ENCODE measurements at places on chromosomes 4 and X.
A peak's percentile ranks its signal among the peaks of the same experiment; 100 is the strongest.

DNA sequence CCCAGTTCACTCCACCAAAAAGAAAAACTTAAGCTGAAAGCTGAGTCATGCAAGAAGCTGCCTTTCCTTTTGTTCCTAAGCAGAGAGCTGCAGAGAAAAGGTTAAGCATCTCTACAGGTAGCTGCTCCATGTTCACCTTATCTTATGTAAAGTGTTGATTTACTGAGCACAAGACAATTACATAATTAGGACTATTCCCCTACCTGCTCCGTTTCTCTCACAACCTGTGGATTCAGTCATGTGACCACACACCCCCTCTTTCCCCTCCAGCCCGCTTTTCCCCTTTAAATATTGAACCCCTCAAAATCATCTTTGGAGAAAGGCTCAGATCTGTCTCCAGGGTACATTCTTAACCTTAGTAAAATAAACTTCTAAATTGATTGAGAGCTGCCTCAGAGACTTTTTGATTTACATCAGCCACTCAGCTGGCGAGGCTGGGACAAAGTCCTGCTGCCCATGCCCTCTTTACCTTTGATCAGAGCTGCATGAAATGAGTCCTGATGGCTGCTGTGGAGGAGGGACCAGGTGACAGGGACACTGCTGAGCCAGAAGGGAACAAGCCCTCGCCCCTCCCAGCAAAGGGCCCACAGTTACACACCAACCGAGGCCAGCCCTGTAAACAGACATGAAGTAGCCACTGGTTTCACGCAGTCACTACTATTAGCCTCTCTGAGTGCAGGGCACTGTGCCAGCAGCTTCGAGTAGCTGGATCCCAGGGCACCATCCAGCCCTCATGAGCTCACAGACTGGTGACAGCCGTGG lies 53.9 kb upstream of the C4orf50 start:
- no peak for DNase-seq

DNA sequence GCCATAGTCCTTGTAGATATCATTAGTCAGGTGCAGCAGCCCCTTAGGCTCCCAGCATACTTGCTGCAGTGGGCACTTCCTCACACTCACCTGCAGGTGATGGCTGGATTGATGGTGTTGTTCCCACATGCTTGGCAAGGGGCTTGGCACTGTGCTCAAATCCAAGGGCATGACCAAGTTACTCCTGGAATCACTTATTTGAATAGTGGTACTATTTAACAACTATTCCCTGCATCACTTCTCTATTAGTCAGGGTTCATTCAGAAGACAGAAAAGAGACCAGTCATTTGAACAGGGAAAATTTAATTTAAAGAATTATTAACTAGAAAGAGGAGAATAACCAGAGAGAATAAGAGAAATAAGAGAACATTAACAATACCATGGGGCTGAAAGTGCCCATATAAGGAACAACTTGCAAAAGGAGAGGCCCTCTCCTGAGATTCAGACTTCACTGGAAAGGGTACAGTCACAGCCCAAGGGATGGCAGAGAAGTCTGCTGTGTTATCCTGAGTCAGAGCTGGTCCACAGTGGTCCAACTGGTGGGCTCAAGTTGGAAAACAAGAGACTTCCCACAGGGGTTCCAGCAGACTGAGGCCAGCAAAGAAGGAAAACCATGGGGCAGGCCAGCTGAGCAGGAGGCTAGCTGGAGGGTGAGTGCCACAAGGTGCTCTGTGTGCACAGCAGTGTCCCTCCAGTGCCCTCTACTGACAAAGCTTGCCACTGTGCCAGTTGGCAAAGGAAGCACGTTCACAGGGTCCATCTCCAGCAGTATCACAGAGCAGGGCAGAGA lies 9.8 kb downstream of the SPP1 start:
- DNase-seq, result no peak

DNA sequence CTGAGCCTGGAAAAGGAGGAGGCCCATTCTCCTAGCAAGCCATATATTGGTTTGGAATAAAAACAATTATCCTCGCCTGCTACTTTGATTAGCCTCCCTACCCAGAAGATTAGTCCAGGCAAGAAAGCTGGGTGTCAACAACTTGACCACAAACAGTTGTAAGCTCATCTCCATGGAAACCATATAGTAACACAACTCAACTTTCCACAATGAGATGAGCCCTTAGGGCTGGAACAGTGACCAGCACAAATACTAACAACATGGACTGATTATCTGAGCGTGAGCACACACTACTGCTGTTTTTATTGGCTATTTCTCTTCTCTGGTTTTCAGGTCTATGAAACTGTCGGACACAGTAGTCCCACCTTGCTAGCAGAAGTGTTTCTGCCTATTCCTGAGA lies 80.8 kb downstream of the CC2D2A start:
- DNase-seq, result no peak

GRCh38 chr4:14180983-14181601 lies 553.6 kb upstream of the BOD1L1 start:
- DNase-seq, result no peak

GRCh38 chr4:139092271-139092670 lies 76.7 kb downstream of the NOCT start:
- no peak for DNase-seq

- no peak for DNase-seq
Observed at GRCh38 chr4:137545461-137545861, 13.2 kb upstream of the PCDH18 start.

DNA sequence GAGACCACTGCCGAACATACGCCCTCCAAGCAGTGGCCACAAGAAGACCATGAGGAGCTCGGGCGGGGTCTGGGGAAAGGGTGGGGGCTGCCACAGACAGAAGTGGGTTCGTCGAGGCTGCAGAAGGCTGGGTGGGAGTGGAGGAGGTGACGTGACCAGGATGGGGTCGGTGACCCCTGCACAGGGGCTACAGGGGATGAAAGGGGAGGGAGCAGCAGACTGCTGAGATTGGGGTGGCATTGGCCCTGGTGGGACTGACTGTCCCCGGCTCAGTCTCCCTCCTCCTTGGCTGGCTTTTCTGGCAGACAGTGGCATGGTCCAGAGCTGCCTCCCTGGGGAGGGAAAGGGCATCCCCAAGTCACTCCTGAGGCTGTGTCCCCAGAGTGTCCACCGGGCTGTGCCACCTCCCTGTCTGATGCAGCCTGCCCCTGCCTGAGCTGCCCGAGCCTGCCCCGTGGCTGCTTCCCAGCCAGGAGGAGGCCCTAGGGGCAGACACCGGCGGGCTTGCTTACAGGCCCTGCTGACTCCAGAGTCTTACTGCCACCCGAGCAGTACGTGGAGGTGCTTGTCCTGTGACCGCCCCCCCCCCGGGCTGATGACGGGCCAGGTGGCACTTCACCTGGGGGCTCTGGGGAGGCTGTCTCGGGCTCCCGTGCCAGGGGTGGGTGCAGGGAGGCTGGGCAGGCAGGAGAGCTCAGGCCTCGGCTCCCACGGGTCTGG lies 7.2 kb downstream of the SH3BP2 start:
- no peak for DNase-seq

- no peak for DNase-seq
Observed at GRCh38 chr4:24802648-24803047, 7.3 kb downstream of the SOD3 start.

DNA sequence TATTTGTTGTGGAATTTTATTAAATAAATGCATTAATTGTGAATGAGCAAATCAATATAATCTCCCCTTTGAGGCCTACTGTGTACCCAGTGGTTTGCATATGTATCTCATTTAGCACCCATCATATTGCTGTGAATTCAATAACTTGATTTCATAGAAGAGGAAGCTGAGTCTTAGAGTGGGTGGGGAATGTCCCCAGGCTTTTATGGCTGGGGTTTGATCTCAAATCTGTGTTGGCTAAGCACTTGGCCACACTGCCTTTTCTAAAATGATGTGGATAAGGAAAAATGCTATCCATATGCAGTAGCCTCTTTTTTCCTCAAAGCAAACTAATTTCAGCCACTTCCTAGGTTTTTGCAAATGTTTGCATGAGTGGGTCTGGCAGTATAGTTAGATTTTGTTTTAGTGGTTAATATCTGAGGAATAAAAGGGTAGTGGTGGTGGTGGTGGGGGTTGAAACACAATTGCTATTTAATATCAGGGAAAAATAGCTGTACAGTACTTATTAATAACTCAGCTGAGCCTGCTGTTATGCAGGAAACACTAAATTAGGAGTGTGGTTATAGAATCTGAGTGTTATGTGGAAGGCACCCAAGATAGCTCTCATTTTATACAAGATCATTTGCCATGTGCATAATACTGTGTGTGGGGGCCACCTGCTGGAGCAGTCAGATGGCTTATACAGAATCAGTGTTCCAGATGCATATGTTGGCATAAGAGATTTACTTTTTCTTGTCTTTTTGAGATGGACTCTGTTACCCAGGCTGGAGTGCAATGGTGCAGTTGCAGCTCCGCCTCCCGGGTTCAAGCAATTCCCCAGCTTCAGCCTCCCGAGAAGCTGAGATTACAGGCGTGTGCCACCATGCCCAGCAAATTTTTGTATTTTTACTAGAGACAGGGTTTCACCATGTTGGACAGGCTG lies 108.0 kb downstream of the TMEM131L start:
- DNase-seq, result peak; percentile 11

DNA sequence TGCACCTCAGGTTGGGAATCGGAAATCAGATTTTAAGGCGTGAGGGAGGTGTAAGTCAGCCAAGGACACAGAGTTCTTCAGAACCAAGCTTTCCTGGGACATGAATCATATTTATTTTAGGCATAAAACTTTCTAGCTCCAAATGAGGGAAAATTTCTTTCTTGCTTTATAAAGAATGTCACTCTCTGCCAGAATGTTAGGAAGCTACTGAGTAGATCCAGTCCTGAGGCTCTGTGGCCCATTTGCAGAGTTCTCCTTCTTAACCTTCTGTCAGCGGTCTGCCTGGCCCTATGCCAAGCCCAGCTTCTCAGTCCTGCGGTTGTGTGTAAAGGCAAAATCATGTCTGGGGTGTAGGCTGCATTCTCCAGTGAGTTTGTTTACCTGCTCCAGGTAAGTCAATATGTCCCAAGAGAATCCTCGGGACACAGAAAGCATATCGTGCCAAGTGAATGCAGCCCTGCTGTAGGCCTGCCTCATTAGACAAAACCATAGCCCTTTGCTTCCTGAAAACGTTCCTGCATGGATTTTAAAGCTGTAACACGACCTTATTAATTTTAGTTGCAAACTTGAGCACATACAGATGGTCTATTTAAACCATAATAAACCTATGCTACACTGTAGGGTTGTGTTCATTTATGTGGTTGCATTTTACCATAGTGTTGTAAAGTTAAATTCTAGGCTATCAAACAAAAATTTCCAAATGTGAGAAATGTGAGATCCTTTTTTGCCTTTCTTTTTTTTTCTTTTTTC lies 29.2 kb upstream of the CCNI start:
- DNase-seq, result no peak

- DNase-seq, result no peak
Observed at GRCh38 chrX:16788477-16788876, 2.2 kb downstream of the TXLNG start.

Measured in CMK (cell line).